ENCODE measurements at places on chromosomes 2 and 18.

DNA sequence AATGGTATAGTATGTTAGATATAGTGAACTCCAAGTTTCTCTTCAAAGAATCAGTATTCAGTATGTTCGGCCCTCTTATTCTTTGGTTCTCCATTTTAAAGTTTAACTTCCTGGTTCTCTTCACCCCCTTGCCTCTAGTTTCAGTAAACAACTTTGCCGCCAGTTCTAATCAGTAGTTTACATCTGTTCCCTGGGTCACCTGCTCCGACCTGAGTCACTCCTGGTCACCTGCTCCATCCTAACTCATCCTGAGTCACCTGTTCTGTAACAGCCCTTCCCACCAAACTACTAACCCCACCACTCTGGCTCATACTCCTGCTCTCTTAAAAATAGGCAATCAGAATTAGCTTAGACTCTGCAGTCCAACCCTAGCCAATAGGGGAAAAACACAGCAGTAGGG, 23.7 kb upstream of the TEX51 start:
- no peak for DNase-seq

- DNase-seq, result no peak
Observed at GRCh38 chr2:203900253-203900652, 32.7 kb downstream of the CTLA4 start.

DNA sequence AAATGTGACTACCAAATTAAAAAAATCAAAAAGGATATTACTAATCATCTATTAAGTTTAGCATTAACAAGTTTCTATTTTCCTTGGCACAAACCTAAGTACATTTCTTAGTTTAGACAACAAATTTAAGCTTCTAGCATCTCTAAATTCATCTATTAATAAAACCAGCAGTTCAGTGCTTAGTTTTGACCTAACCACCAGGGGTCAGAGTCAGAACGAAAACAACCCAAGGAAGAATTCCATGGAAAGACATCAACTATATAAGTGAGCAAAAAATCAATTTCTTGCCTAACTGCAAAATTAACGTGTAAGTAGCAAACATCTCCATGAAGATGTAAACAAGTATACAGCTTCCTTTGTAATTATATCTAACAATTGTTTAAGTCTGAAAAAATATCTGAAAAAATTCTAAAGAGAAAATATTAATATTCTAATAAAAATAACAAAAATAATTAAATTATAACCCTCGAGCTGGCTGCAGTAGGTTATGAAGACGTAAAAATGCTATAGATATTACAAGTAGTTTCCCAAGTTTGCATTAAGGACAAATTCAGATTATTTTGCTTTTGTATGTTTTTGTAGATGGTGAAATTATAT, 83.7 kb downstream of the CERKL start:
- no peak for DNase-seq

DNA sequence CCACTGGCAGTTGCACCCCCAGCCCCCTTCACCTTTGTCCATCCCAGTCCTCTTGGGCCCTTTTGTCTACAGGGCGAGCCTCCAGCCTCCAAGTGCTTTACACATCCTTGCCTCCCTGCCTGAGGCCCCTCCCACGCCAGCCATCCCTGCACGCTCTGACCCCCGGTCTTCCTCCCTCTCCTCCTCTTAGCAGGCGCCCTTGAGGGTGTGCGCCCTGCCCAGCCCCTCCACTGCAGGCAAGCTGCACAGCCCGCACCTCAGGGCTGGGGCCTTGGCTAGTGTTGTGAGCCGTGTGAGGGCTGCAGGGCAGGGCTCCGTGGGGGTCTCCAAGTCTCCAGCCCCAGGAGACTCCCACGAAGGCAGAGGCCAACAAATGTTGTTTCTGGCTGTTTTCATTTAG, 6.9 kb downstream of the BOK start:
- DNase-seq, result no peak

DNA sequence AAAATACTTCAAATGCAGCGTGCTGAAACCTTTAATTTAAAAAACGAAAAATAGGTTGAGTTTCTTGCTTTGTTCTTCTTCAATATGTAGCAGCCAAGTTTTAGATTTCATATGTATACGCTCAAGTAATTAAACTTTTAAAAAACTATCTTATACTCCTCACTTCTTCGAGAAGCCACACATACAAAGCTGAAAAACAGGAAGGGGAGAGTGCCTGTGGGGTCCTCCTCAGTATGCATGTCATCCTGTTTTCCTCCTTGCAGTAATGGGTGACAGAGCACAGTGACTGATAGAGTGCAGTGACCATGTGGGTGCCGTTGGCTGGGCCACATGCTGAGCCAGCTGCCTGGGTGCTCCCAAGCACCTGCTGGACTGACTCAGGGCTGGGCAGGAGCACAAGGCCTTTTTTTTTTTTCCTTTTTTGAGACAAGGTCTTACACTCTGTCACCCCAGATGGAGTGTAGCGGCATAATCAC, 33.3 kb downstream of the UXS1 start:
- no peak for DNase-seq

DNA sequence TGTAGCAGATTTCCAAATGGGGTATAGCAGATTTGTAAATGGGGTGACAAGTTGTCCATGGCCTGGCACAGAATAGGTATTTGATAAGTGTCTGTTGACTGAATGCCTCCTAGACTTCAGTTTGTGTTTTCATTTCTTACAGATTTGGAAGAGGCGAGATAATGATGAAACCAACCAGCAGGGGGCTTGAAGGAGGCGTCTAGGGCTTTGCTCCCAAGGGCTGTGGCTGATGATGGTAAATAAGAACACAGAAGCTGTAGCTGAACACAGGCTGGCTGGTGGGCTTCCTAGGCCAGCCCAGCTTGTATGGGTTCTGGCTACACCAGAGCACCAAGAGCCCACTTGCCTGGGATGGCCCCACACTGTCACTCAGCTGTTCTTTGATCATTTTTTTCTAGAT, 19.4 kb downstream of the SFTPB start:
- DNase-seq, result no peak

DNA sequence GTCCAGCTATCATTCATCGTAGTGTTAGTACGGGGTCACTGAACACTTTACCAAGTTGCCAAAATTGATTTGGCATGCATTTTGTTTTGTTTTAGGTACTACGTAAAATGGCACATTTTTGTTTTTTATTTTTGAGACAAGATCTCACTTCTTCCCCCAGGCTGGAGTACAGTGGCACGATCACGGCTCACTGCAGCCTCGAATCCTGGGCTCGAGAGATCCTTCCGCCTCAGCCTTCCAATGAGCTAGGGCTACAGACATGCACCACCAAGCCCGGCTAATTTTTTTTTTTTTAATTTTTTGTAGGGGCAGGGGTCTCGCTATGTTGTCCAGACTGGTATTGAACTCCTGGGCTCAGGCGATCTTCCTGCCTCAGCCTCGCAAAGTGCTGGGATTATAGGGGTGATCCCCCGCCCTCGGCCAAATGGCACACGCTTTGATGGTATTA, 786 bp downstream of the TAF1B start:
- DNase-seq, result no peak

GRCh38 chr18:67608615-67609273, 92.2 kb upstream of the DSEL start:
- no peak for DNase-seq

DNA sequence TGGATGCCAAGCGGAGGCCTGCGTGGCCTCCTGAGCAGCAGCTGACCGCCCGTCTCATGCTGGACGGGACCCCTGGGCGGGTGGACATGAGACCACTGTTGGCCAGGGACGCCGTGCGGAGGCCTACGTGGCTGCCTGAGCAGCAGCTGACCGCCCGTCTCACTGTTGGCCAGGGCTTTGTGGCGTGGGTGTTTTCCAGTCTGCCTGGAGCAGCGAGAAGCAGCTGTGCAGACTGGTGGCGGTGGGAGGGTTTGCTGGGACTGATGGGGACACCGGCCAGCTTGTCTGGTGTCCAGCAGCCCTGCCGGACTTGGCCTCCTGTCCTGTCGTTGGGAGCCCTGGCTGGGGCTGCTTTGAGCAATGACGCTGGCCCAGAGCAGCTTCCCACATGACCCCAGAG, 5.8 kb upstream of the D2HGDH start:
- DNase-seq, result peak; percentile 27

GRCh38 chr2:179545024-179545423, 280.4 kb upstream of the SESTD1 start:
- no peak for DNase-seq

DNA sequence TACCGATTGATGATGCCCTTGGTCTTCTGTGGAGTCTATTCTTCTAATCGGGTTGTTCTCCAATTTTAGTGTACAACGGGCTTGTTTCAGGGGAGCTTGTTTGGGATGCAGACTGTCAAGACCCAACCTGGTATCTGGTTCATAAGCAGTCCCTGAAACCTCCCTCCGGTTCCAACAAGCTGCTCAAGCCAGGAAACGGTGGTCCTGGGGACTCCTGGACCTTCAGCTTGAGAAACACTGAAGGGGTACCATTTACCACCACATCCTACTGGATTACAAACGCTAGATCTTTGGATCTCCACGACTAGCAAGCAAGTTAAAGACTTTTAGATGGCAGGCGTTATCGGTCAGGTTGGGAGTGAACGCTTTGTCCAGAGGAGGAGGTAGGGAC, 2.0 kb downstream of the BCL2 start:
- DNase-seq, result no peak

- no peak for DNase-seq
Observed at GRCh38 chr18:54388203-54389142, 30.8 kb downstream of the C18orf54 start.

DNA sequence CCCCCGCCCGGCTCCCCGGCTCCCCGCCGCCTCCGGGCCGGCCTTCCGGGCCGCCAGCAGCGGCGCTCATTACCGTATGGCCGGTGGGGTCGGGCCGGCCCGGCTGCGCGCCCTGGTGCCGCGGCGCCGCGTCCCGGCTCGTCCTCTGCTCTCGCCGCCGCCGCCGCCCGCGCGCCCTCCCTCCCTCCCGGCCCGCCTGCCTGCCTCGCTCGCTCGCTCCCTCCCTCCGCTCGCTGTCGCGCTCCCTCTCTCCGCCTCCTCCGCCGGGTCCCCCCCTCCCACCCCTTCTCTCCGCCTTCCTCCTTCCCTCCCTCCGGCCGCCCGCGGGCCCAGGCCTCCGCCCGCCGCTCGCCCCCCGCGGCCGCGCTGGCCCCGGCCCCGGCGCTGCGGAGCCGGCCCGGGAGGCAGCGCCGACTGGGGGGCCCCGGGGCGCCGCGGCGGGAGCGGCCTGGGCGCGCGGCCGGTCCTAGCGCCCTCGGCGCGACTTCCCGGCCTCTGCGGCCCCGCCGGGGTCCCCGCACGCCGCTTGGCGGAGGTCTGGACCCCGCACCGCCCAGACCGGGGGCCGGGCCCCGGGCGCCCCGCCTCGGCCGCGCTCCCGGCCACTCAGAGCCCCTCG, at the start of gene DNMT3A:
Gene DNMT3A, minus strand, starts transcription at position 173 of the 619 bp plus-strand sequence. CDS start 27,941 bp downstream, outside the sequence.
- DNase-seq, result peak; percentile 71

DNA sequence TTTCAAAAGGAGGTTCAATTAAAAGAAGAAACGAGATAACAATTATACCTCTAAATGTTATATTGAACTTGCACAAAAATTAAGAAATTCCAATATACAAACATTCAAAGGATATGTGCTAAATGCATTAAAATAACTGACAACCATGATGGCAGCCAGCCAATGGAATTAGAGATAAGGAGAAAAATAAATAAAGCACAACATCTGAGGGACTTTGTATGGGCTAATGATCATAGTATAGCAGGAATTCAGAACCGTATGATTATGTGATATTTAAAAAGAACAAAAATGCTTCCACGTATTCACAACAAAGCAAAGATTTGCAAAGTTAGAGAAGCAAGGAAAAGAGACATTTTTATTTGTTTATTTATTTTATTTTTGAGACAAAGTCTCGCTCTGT, 1103.0 kb downstream of the CBLN2 start:
- no peak for DNase-seq

DNA sequence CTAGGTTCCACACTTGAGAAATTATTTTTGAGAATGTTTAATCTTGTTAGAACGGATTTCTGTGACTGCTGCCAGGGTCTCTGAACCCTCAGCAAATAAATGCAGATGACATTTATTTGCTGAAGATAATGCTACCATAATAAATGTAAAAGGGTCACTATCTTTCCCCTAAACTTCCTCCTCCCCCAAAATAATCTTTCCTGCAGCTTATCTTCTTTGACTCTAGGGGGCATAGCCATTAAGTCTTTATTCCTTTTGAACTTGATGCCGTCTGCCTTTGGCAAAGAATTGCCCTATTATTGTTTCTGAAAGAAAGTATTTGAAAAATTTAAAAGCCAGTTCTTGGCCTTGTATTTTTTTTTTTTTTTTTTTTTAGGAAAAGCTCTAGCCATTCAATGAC, 63.6 kb upstream of the ACSL3 start:
- no peak for DNase-seq

DNA sequence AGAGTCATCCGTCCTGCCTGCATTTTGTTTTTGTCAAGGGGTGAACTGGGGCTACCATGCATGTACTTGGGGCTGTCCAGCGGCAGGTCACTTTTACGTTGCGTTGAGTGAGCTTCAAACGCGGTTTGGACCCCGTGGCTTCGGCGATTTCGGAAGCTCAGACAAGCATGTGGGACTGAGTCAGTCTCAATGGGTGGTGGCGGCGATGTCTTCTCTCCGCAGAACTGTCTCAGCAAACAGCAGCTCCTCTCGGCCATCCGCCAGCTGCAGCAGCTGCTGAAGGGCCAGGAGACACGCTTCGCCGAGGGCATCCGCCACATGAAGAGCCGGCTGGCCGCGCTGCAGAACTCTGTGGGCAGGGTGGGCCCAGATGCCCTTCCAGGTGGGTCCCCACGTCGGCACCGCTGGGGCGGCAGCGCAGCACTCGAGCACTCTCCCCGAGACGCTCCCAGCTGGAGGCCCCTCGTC, 21.3 kb downstream of the FBLN7 start:
- no peak for DNase-seq

GRCh38 chr2:153939124-153939796, 67.5 kb downstream of the GALNT13 start:
- no peak for DNase-seq

- no peak for DNase-seq
Observed at GRCh38 chr2:29054430-29054829, 19.9 kb downstream of the PCARE start.

- no peak for DNase-seq
Observed at GRCh38 chr2:152513681-152514080, 178.7 kb downstream of the FMNL2 start.

DNA sequence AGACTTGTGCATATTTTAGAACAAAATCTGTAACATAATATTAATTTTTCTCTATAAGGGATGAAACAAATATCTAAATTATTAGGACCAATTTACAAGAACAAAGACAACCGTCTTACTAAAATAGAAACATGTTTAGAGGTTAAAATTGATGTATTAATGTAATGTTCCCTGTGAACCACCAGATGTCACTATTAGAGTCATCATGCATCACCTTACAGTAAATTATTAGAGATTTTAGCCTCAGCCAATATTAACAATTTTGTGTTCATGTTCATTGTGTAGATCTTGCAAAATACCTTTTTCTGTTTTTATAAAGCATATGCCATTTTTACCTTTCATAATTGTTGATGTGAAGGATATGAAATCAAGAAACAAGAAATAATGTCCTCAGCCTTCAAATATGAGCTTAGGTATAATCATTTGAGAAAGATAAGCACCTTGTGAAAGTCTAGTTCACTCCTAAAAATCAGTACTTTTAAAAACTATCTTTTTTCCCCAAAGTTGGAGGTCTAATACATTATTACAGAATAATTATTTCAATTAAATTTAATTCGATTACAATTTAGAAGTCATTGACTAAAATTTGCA, 344.3 kb upstream of the KCNH7 start:
- DNase-seq, result peak; percentile 6
